ENCODE measurements at places on chromosomes 7 and 10. TPM values are rescaled to one million over a fixed set of nuclear protein-coding genes. Genes with fewer than 3 reads are reported as not detected.

GRCh38 chr10:21587391-21587790, 53.4 kb downstream of the MLLT10 start:
- no peak for DNase-seq
- H3K27me3 ChIP-seq: no peaks in the 10 kb centered on the region
- peaks cover 52% of the 10 kb centered on the region for H3K36me3 ChIP-seq

GRCh38 chr7:73850781-73851207, 8.5 kb upstream of the METTL27 start:
- peaks cover 21% of the 10 kb centered on the region for H3K4me1 ChIP-seq
- no peaks in the 10 kb centered on the region for H3K36me3 ChIP-seq
- no peak overlapping the region for H3K27ac ChIP-seq
- H3K27me3 ChIP-seq: peaks cover 8% of the 10 kb centered on the region
- H3K4me3 ChIP-seq: no peak overlapping the region
- no peak for DNase-seq

DNA sequence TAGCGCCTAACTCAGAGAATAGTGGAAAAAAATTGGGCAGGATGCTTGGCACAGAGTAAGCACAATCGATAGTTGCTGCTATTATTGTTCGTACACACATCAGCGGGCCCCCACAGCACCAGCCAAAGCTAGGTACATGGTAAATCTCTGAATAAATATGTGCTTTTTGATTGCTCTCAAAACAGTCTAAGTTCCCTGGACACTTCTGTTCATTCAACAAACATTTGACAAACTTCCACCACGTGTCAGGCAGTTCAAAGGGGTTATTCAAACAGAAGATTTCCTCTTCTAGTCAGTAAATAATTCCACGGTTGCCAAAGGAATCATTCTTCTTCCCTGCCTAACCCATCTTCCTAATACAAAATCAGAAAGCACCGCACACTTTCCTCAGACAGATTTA, 150.8 kb downstream of the DGKI start:
- no peak overlapping the region for H3K27ac ChIP-seq
- DNase-seq: no peak

DNA sequence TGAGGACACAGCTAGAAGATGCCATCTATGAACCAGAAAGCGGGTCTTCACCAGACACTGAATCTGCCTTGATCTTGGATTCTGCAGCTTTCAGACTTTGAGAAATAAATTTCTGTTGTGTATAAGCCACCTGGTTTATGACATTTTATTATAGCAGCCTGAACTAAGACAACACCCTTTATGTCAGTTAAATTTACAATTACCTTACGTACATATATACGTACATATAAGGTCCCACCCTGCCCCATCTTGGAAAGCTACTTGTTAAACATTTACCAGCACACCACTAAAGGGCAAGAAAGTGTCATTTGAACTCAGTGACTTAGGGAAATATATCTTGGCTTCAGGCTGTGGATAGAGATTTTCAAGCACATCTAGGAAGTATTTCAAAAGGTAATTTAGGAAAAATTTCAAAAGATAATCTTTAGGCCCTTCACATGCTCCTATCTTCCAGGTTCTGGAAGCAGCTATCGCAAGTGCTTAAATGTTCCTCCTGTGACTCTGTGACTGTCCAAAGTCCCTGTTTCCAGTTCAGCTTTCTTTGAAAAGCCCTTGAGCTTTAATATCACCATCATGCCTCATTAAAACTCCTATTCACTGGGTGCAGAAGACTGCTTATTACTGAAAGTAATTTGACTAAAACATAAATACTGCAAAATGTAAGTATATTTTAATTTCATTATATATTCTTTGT, 9.6 kb upstream of the SRI start:
- DNase-seq: no peak
- H3K36me3 ChIP-seq: no peaks in the 10 kb centered on the region
- no peaks in the 10 kb centered on the region for H3K4me1 ChIP-seq
- H3K4me3 ChIP-seq: no peak overlapping the region
- peaks cover 12% of the 10 kb centered on the region for H3K27me3 ChIP-seq
- no peak overlapping the region for H3K27ac ChIP-seq

GRCh38 chr7:80475383-80475782, 36.5 kb downstream of the GNAT3 start:
- H3K27ac ChIP-seq: no peak overlapping the region
- no peaks in the 10 kb centered on the region for H3K36me3 ChIP-seq
- DNase-seq: no peak

DNA sequence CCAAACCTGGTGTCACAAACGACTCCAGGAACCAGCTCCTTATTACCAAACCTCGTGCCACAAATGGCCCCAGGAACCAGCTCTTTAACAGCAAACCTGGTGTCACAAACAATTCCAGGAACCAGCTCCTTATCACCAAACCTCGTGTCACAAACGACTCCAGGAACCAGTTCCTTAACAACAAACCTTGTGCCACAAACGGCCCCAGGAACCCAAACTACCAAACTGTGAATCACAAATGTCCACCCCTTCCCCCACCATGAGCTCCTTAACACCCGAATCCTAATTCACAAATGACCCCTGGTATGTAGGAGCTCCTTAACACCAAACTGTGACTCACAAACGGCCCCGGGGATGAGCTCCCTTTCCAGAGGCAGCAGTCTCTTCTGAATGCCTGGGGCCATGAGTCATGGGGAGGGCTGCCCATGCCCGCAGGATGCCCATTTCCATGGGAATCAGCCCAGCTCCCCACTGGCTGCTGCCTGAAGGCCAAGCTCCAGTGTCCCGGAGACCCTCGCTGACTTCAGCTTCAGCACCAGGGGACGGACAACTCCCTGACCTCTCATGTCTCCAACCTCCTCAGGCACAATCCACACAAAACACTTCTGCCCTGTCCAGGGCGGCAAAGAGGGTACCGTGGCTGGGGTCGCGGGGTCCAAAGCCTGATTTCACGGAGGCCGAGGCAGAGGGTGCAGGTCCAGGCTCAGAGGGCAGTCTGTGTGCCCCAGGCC, 213.1 kb downstream of the ELFN1 start:
- DNase-seq: no peak
- H3K27ac ChIP-seq: no peak overlapping the region
- H3K4me1 ChIP-seq: peaks cover 14% of the 10 kb centered on the region
- H3K27me3 ChIP-seq: no peaks in the 10 kb centered on the region
- H3K4me3 ChIP-seq: no peak overlapping the region

DNA sequence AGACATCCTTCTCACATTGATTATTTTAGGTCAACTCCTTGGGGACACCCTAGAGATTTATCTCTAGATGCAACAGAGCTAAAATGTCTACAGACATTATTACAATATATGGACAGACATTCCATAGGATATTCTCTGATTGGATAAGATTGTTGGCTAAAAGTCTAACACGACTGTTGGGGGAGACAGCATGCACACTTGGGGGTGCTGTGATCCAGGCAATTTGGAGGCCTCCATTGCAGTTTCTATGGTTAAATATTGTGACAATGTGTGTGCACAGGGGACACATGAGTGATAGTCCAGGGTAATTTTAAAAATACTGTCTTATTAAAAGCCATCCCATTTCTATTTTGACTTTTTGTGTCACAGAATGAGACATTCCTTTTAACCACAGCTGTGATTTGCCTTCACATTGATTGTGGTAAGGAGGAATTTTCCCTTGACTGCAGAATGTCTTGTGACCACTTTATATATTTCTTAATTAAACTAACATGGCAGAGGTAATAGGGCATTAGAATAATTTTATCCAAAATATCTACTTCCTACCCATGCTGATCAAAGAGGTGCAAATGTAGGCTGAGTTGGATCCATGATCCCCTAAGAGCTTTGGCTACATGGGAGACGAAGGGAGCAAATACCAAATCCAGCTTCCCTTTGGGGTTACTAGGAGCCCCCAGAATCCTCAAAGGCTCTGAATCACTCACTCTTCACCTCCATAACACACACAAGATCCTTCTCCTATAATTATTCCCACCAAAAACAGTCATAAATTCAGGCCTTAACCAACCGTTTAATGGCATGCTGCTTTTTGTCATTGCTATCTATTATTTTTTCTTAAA, 7.3 kb downstream of the TFPI2 start:
- H3K4me3 ChIP-seq: no peak overlapping the region
- no peaks in the 10 kb centered on the region for H3K36me3 ChIP-seq
- no peak for DNase-seq
- H3K4me1 ChIP-seq: no peaks in the 10 kb centered on the region

- peaks cover 17% of the 10 kb centered on the region for H3K36me3 ChIP-seq
- no peaks in the 10 kb centered on the region for H3K27me3 ChIP-seq
- H3K4me1 ChIP-seq: peaks cover 37% of the 10 kb centered on the region
- no peak overlapping the region for H3K27ac ChIP-seq
- no peak overlapping the region for H3K4me3 ChIP-seq
Observed at GRCh38 chr10:87750817-87751216, 67.2 kb downstream of the ATAD1 start.

DNA sequence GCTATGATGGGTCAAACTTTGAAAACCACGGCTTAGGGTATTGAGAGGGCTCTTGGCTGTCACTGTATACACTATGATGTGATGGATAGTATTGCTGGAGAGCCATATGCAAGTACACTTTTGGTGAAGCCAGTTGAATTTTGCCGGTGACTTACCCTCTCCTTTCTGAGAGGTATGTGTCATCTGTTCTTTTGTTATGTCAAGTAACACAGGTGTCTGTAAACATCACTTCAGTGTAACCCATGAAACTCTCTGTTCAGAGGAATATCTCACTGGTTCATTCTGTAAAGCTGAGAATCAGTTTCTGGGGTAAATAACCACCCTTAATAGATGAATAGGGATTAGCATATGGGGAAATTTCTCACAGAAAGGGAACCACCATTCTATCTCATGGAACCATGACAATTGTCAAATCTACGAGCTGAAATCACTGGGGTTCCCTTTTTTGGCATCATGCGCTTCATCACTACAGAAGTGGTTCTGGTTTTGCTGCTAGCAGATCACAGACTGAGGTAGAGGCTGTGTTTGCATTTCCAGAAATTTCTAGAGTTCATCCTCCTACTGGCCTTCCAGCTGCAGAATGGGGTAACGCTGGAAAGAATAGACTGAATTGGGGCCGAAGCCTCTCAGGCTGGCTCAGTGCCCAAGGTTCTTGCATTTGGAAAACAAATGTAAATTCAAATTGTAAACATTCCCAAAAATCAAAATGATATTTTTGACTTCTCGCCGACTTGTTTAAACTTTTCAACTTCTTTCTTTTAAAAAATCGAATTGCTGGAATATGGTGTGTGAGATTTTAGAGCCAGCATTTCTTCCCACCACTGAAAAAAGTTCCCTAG, 83.3 kb upstream of the CREB5 start:
- no peaks in the 10 kb centered on the region for H3K36me3 ChIP-seq
- H3K27ac ChIP-seq: no peak overlapping the region
- peaks cover 40% of the 10 kb centered on the region for H3K4me1 ChIP-seq
- H3K4me3 ChIP-seq: no peak overlapping the region

GRCh38 chr7:154857240-154857639, 145.7 kb downstream of the PAXIP1 start:
- DNase-seq: no peak
- no peak overlapping the region for H3K4me3 ChIP-seq
- no peaks in the 10 kb centered on the region for H3K4me1 ChIP-seq
- no peaks in the 10 kb centered on the region for H3K36me3 ChIP-seq
- H3K27ac ChIP-seq: no peak overlapping the region

DNA sequence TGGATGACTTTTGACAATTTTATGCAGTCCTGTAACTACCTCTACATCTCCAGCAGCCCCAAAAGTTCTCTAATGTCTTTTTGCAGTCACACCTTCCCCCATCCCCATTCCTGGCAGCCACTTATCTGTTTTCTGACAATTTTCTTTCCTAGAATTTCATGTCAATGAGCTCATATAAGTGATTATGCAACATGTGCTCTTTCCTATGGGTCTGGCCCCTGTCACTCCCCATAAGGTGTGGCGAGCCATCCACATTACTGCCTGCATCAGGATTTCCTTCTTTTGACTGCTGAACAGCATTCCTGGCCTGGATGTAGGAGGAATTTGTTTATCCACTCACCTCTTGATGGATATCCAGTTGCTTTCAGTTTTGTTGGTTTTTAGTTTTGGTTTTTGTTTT, 146.7 kb upstream of the MGMT start:
- H3K27ac ChIP-seq: no peak overlapping the region
- H3K4me3 ChIP-seq: no peak overlapping the region
- H3K27me3 ChIP-seq: no peaks in the 10 kb centered on the region
- H3K36me3 ChIP-seq: no peaks in the 10 kb centered on the region
- no peak for DNase-seq
- H3K4me1 ChIP-seq: no peaks in the 10 kb centered on the region

GRCh38 chr10:79176052-79176501, 107.3 kb downstream of the ZMIZ1 start:
- no peaks in the 10 kb centered on the region for H3K4me1 ChIP-seq
- no peak overlapping the region for H3K4me3 ChIP-seq
- DNase-seq: no peak
- no peak overlapping the region for H3K27ac ChIP-seq

- no peak overlapping the region for H3K27ac ChIP-seq
- H3K4me1 ChIP-seq: no peaks in the 10 kb centered on the region
- H3K36me3 ChIP-seq: no peaks in the 10 kb centered on the region
- H3K4me3 ChIP-seq: no peak overlapping the region
- no peak for DNase-seq
- no peaks in the 10 kb centered on the region for H3K27me3 ChIP-seq
Observed at GRCh38 chr10:11057018-11057417, 39.3 kb downstream of the CELF2 start.

DNA sequence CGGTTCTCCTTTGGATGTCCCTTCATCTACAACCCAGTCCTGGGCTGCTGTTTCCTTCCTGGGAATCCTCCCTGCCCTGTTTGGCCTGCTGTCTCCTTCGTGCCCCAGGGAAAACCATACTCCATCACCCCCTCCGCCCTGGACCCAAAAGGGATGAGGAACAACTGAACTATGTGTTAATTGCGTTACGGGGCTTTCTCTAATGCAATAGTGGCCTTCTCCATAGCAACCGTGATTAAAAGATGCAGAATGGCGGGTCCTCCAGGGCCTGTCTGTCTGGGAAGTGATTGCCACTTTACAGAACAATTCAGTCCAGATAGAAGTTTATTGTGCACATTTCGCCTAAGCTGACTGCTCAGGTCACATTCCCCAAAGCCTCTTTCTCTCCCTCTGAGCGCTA, 112.0 kb upstream of the FGFR2 start:
- H3K27ac ChIP-seq: no peak overlapping the region
- H3K4me1 ChIP-seq: no peaks in the 10 kb centered on the region
- DNase-seq: no peak
- no peak overlapping the region for H3K4me3 ChIP-seq
- H3K36me3 ChIP-seq: no peaks in the 10 kb centered on the region

GRCh38 chr7:5634107-5634950, 147.1 kb downstream of the RNF216 start:
- no peak overlapping the region for H3K4me3 ChIP-seq
- H3K27me3 ChIP-seq: no peaks in the 10 kb centered on the region
- no peak for DNase-seq
- no peak overlapping the region for H3K27ac ChIP-seq
- peaks cover 29% of the 10 kb centered on the region for H3K36me3 ChIP-seq

- no peak overlapping the region for H3K4me3 ChIP-seq
- H3K36me3 ChIP-seq: no peaks in the 10 kb centered on the region
- H3K4me1 ChIP-seq: no peaks in the 10 kb centered on the region
- peak; percentile 48 for DNase-seq
Observed at GRCh38 chr10:70540089-70540788, 61.7 kb downstream of the PALD1 start.

PYROXD2 gene
- 5.3 TPM for total RNA-seq

CRYGN gene
- total RNA-seq: 0.90 TPM

HEPACAM2 gene
- total RNA-seq: not detected

FFAR4 gene
- total RNA-seq: not detected

LFNG gene
- 50.6 TPM for total RNA-seq

SPDYE6 gene
- total RNA-seq: not detected

PDE1C gene
- total RNA-seq: not detected

LIPJ gene
- not detected for total RNA-seq

MEST gene
- 6.8 TPM for total RNA-seq

WNT8B gene
- total RNA-seq: 0.47 TPM
